ENCODE measurements at places on chromosomes 16 and 17.

- DNase-seq, result no peak
Observed at GRCh38 chr16:64403352-64403751, 718.5 kb downstream of the CDH11 start.

DNA sequence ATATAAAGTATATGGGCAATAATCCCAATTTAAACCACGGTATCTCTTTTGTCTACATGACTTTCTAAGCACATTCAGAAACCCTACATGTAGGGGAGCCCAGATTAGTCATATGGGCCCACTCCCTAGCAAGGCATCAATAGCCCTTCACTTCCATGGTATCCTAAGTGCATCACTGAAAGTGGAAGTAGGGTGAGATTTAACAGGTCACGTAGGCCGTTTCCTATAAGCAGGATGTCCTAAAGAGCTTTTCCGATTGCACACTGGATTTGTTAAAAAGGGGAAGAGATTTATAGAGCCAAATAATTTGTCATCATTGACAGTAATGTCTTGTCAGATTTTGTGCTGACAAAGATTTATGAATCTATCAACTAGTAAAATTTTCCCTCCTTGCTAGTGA lies 39.0 kb downstream of the CA4 start:
- DNase-seq, result no peak

DNA sequence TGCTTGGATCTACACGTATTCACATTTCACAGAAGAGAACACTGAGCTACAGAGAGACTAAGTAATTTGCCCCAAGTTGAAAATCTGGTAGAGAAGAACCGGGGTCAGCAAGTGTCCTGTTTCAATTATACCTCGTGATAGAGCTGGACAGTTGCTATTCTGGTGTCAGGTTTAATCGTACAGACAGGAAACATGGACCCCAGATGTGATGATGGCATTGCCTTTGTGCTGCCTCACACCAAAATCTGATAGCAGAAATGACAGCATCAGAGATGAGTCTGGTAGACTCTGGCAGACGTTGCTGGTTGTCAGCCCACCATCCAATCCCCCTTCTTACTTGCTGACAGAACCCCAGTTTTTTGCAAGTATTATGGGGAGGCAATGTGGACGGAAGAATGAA lies 112.1 kb upstream of the FOXF1 start:
- no peak for DNase-seq

DNA sequence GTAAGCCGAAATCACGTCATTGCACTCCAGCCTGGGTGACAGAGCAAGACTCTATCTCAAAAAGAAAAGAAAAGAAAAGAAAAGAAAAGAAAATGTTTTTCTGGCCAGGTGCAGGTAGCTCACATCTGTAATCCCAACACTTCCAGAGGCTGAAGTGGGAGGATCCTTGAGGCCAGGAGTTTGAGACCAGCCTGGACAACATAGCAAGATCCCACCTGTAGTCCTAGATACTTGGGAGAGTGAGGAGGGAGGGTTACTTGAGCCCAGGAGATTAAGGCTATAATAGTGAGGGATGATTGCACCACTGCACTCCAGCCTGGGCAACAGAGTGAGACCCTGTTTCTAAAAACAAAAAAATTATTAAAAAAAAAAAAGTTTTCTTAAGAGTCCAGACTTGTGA lies 2.5 kb upstream of the ATP5MC1 start:
- DNase-seq, result no peak

DNA sequence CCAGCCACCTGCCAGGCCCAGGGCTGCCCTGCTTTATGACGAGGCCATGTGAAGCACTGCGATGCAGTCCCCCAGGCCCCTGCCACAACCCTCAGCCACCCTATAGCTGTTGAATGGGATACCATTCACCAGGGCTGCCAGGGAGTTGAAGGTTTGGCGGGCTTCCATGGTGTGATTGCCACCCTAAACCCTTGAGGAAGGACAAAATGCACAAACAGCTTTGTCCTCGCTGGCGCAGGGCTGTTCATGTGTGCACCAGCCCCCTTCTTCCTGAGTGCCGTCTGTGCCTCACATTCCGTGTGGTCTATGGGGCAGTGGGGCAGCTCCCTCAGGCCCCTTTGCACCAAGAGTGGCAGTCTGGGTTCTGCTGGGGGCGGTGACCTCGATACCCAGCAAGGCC lies 25.3 kb downstream of the NARF start:
- DNase-seq, result no peak

GRCh38 chr17:7440113-7440833 lies 961 bp downstream of the FGF11 start:
- DNase-seq, result no peak

GRCh38 chr17:45092911-45093430 lies 31.9 kb downstream of the NMT1 start:
- no peak for DNase-seq

DNA sequence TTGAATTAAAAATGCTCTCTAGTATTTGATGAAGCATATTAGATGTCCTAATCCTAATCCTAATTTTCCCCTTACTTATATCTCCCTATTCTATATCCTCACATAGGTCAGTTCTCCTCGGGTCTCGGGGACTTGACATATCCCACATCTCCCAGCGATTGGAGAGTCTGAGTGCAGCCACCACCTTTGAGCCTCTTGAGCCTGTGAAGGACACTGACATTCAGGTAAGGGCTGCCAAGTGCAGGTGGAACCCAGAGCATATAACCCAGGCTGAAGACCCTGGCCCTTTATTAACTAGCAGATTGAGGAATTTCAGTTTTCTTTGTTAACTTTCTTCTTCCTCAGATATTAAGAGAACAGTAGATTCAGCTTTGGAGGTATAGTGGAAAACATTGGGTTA lies 28.5 kb downstream of the NUP93 start:
- DNase-seq, result no peak

DNA sequence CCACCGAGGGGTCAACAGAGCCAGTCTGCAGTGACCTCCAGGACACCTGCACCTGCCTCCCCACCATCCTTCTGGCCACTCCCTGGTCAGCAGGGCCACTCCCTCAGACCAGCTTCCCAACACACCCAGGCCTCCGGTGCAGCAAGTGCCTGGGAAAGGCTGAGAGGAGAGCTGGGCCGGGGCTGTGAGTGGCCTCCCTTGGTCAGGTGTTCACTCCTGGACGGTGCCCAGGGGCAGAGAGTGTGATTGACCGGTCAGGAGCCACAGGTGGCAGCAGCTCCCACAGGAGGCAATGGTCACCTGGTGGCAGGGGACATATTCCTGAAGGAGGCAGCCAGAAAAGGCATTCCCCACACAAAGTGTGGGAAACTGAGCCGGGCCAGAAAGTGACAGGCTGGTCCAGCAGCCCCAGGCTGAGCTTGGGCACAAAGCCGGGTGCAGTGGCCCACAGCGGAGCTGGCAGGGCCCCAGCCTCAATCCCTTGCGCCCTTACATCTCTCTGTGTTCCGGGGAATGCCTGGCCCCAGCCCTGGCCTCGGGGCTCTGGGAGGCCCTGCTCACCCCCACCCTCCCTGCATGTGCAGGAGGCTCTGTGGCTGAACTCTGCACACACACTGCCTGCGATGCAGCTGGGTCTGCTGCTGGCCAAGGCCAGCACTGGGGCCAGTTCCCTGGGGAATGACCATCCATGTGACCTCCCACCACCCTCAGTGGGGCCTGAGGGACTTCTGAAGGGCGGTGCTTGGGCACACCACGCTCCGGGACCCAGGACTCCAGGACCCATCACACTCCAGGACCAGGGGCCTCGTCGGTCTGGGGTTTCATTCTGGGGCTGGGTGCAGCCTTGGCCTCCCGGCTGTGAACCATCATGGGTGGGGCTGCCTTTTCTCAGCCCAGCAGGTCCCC lies 1.2 kb upstream of the C17orf99 start:
- DNase-seq, result no peak

DNA sequence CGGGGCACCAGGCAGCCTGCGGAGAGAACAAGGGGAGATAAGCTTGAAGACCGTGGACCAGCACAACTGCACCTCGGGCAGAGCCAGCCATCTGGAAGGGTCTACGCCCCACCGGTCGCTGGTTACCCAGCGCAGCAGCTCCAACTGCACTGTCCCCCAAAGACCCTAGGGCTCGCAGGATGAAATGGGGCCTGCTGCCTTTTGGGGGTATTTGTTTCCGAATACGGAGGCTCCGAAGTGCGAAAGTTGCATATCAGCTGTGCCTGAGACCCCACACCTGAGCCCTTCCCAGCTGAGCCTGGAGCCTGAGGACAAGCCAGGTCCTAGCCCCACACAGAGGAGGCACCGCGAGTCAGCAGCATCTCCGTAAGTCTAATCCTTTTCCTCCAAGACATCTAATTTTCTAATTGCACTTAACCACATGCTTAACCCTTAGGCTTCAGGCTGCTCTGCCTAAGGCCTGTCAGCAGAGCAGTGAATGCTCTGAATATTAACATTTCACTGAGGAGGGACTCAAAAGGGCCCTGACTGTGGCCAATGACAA lies 4.0 kb downstream of the KIFC3 start:
- DNase-seq, result no peak

DNA sequence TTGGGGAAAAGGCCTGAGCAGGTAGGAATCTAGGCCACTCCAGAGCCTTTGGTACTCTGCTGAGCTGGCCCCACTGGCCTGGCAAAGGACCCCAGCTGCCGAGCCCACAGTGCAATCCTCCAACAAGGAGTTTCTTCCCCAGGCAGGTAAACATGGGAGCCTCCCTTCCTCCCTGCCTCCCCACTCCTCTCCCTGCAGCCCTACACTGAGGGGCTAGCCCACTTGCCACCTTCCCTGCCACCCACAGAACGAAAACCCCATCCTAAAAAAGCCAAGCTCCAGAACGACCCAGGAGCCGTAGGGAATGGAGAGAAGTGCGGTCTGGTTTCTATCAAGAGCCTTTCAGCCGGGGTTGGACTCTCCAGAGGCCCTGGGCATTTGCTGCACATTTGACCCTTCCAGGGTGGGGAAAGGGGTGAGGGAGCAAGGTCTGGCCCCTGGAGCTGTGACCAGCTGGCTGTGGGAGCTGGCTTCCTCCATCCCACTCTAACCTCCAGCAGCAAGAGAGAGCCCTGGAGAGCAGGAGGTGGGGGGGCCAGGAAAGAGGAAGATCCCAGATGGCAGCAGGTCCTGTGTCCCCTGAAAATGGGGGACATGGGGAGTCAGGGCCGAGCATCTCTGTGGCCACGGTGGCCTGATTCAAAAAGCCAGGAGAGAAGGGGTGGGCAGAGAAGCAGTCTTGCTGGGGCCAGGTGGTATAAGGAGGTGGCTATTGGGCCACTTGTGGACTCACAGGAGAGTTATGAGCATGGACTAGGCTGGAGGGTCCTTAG lies 1.3 kb downstream of the HID1 start:
- no peak for DNase-seq

GRCh38 chr16:28575446-28576109 lies 21.3 kb downstream of the SULT1A2 start:
- DNase-seq, result no peak

DNA sequence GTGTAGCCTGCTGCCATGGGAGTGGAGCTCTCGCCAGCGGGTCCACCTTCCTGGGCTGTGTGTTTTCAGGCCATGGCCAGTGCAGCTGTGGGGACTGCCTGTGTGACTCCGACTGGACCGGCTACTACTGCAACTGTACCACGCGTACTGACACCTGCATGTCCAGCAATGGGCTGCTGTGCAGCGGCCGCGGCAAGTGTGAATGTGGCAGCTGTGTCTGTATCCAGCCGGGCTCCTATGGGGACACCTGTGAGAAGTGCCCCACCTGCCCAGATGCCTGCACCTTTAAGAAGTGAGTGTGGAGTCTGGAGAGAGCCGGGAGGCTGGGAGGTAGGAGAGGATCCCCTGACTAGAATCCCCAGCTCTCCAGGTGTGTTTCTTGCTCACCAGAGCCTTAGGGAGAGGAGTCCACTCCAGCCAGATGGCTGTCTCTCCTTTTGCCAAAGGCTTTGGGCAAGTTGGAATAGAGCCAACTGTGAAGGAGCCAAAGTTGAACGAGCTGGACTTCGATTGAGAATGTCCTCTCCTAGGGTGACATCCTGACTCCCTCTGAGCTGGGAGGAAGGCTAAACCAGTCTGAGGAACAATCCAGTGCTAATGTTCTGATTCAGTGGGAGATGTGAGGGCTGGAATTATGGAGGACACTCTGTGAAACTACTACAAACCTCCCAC lies 24.4 kb upstream of the EFCAB13 start:
- DNase-seq, result no peak

- no peak for DNase-seq
Observed at GRCh38 chr17:28622186-28622585, 8.2 kb upstream of the RSKR start.

- no peak for DNase-seq
Observed at GRCh38 chr16:51175081-51175480, 24.0 kb upstream of the SALL1 start.

GRCh38 chr17:82961366-82962162 lies 117.8 kb upstream of the METRNL start:
- no peak for DNase-seq

DNA sequence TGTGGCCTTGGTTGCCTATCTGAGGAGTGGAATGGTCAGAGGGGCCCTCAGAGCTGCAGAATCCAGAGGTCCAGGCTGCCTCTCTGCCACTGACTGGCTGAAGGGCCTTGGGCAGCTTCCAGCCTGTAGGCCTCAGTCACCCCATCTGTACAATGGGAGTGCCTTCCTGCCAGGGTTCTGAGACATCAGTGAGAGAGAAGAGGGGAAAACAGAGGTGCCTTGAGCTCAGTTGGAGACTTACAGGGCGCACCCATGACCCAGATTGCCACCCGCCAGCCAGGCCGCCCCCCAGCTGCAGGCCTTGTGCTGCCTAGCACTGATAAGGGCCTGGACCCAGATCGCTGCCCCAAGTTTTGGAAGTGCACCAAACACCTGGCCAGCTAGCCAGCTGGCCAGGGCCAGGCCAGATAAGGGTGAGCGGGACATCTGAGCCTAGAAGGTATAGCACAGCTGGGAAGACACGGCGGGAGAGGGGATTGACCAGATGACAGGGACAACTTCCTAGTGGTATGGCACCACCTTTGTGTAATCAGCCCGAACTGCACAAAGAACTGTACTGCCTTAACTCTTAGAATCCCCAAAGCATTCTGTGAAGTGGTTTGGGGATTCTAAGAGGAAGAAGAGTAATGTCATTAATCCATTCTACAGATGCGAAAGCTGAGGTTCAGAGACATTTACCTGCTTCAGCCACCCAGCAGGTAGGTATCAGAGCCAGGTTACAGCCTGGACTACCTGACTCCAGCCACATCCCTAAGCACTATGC lies 1.4 kb downstream of the SLC4A1 start:
- DNase-seq, result no peak

DNA sequence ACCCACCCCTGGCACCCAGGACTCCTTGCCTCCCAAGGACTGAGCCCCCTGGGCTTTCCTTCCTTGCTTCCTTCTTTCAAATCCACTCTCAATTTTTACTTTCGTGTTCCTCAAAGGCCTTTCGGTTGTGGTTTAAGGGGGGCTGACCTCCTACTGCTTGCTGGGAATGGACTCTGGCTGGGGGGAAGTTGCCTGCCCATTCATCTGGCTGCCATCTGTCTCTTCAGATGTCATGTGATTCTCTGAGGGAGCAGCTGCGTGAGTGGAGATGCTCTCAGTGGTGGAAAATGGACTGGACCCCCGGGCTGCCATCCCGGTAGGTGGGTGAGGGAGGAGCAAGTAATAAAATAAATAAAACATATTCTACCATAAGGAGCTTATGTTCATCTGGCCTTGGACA lies 93.8 kb upstream of the RPRML start:
- DNase-seq, result no peak

DNA sequence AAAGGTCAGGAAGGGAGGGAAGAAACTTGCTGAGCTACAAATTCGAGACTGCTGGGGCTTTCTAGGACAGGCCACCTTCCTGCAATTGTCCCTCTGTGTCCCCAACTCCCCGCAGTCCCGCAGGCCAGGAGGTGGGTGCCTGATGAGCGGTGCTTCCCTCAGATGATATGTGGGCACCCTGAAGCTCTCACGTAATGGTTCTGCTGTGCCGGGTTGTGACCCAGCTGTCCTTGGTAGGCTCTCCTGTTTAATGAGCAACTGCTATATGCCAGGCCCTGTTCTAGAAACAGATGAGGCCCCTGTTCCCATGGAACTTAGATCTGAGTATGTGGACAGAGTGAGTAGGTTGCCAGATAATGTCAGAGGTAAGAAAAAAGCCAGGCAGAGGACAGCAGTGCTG lies 22.0 kb upstream of the MYO15B start:
- DNase-seq, result no peak

All from stimulated activated CD4-positive, alpha-beta T cell treated with anti-CD3 and anti-CD28 coated beads, Interleukin-2, amount 100 ng/mL, for 48 hours (primary cell).